ENCODE measurements at places on chromosomes 1 and 21.

- no peak for DNase-seq
Observed at GRCh38 chr1:202107801-202108731, 14.7 kb upstream of the GPR37L1 start.

DNA sequence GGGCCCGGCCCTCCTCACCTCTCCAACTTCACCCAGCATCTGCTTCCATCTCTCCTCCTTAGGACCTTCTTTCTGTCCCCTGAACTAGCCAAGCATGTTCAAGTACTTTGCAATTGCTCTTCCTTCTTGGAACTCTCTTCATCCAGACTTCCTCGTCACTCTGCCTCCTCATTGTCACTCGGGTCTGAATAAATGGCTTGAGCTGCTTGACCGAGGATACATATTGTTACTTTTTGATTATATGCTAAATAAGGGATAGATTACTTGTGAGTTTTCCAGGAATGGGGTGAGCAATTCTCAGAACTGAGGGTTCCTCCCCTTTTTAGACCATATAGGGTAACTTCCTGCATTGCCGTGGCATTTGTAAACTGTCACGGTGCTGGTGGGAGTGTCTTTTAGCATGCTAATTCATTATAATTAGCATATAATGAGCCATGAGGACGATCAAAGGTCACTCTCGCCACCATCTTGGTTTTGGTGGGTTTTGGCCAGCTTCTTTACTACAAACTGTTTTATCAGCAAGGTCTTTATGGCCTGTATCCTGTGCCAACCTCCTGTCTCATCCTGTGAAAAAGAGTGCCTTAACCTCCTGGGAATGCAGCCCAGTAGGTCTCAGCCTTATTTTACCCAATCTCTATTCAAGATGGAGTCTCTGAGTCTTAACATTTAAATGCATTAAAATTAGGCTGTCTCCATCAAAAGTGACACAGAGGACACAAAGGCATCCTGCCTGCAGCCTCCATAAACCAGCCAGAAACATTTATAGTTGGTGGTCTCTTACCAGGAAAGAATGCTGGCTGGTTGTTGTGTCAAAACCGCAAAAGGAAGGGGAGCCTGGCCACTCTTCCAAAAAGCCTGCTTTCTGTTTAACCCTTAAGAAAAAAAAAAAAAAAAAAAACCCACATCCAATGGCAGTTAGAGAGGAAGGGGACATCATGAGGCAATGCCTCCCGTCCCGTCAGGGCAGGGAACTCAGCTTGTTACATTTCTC, 179.3 kb downstream of the KAZN start:
- no peak for DNase-seq

GRCh38 chr1:193210996-193211395, 24.6 kb upstream of the B3GALT2 start:
- no peak for DNase-seq

DNA sequence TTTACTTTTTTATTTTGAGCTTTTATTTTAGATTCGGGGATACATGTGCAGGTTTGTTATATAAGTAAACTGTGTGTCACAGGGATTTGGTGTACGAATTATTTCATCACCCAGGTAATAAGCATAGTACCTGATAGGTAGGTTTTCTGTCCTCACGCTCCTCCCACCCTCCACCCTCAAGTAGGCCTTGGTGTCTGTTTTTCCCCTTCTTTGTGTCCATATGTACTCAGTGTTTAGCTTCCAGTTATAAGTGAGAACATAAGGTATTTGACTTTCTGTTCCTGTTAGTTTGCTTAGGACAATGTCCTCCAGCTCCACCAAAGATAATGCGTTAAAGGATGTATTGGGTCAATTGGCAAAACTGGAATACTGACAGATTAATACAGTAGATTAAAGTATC, 5.8 kb downstream of the ATP1A4 start:
- DNase-seq: no peak

- DNase-seq: no peak
Observed at GRCh38 chr1:241675983-241676382, 23.9 kb downstream of the WDR64 start.

GRCh38 chr1:234219711-234220110, 153.5 kb upstream of the COA6 start:
- no peak for DNase-seq

DNA sequence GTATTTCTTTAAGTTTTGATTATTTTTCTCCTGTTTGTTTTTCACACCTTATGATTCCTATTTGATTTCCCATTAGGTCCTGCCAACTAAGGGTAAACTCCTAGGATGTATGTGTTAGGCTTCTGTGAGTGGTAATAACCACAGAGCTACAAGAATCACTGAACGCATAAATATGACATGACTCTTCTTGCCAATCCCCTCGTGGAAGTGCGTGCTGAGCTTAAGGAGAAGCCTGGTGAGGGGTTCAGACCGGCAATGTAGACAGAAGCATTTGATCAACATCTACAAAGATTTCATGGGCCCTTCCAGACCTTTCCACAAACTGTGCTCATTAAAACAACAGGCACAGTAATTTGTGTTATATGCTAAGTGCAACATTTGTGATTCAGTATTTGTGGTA, 273.8 kb upstream of the SNX7 start:
- DNase-seq: no peak

DNA sequence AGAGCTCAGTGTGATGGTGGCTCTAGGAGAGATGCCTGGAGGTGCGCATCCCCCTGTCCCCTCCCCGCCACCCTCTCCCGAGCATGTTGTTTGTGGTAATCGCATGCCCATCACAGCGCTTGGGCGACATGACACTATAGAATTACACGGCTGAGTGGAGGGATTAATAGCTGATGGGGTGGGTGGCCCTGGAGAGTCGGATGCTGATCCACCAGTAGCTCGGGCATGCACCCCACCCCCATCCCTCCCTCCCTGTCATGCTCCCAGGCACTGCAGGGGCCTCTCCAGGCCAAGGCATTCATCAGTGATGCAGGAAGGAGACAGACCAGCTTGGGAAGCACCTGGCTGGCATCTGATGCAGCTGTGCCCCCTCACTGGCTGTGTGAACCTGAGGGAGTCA, 159.0 kb upstream of the IGSF21 start:
- no peak for DNase-seq

GRCh38 chr1:15046487-15047165, 106.9 kb upstream of the TMEM51 start:
- peak; percentile 31 for DNase-seq

DNA sequence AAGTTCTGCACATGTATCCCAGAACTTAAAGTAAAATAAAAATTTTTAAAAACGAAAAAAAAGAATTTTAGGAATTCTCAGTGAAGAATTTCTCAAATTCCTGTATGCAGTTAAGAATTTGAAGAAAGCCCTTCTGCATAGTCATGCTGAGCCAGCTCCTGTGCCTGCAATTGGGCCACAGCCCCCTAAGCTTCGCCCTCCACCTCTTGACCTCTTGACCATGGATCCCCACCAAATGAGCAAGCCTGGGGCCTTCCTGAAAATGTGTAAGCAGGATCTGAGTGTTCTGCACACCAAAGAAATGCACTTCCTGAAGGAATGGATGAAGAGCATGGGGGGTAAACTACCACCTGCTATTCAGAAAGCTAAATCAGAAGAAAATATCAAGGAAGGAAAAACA, 52.0 kb downstream of the NBPF6 start:
- no peak for DNase-seq

- no peak for DNase-seq
Observed at GRCh38 chr1:6009120-6010040, 17.2 kb upstream of the NPHP4 start.

GRCh38 chr1:5640845-5641244, 351.4 kb downstream of the NPHP4 start:
- no peak for DNase-seq

DNA sequence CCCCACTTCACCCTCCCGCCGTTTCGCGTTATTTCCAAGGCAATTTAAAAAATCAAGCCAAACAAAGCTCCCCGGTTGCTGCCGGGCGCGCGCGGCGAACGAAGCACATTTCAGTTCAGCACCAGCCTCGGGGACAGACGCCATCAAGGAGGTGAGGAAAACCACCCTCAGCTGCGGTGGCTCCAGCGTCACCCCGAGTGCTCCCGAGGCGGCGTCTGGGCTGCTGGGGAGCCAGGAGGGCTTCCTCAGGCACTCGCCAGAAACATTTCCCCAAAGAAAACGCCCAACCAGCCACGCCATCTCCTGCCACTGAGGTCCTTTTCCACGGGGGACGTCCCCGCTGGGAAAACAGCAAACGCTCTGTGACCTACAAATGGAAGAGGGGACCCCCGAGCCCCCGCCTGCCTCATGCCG, 623 bp downstream of the GNG4 start:
- DNase-seq: peak; percentile 43

GRCh38 chr21:38341546-38342012, 84.8 kb downstream of the KCNJ15 start:
- no peak for DNase-seq

DNA sequence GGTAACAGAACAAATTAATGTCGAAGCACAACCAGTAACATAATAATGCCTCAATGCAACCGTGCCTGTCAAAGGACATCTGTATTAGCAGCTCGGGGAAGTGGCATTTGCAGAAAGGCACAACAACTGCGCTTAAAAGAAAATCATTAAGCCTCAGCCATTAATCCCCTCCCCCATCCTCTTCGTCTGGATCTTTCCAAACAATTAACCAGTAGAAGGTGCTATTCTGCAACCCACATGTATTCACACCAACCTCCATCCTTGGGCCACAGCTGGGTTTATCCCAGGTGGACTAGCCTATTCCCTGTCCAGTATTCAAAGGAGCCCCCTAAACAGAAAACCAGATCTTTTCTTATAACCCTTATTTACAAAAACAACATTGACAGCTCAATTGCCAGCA, 2.6 kb downstream of the RERE start:
- no peak for DNase-seq

DNA sequence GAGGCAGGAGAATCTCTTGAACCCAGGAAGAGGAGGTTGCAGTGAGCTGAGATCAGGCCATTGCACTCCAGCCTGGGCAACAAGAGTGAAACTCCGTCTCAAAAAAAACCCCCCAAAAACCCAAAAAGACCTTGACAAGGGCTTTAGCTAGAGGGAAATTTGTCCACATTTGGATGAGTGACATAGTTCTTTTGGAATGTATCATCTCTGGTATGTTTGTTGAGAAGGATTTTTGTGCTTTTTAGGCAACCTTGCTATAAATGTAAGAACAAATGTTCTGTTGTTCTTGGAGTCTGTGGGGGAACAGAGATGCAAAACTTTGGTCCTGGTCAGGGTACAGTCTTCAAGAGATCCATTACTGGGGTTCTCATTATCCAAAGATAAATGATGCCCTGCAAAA, 28.9 kb downstream of the INAVA start:
- DNase-seq: no peak

DNA sequence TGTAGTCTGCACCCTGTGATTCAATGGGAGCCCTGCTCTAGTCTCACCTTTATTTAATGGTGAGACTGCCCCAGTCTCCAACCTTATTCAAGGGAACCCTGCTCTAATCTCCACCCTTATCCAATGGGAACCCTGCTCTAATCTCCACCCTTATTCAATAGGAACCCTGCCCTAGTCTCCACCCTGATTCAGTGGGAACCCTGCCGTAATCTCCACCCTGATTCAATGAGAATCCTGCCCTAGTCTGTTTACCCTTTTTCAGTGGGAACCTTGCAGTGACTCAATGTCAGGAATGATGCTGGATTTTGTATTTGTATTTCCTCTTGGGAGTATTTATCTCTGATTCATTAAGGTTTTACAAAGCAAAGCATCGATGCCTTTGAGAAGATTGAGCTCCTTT, 39.5 kb downstream of the TRPM2 start:
- DNase-seq: no peak

GRCh38 chr1:38578271-38578951, 281.2 kb downstream of the RRAGC start:
- DNase-seq: no peak

DNA sequence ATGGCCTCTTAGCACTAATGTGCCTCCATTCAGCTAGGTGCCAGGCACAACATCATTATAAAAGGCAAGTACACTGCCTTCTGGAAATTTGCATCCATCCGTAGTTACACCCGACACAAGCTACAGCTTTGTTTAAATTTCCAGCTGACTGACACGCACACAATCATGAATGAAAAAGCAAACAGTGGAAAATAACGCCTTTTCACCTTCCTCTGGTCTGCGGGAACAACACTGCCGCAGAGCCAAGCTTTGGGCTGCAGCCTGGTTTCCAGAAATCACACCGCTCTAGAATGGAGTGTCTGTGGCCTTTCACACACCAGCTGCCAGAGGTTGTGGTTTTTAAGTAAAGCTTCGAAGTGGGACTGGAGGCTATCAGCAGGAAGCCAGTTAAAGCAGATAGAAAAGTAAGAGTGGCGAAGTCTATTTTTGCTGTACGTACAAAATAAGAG, 142.8 kb upstream of the COA6 start:
- DNase-seq: no peak

DNA sequence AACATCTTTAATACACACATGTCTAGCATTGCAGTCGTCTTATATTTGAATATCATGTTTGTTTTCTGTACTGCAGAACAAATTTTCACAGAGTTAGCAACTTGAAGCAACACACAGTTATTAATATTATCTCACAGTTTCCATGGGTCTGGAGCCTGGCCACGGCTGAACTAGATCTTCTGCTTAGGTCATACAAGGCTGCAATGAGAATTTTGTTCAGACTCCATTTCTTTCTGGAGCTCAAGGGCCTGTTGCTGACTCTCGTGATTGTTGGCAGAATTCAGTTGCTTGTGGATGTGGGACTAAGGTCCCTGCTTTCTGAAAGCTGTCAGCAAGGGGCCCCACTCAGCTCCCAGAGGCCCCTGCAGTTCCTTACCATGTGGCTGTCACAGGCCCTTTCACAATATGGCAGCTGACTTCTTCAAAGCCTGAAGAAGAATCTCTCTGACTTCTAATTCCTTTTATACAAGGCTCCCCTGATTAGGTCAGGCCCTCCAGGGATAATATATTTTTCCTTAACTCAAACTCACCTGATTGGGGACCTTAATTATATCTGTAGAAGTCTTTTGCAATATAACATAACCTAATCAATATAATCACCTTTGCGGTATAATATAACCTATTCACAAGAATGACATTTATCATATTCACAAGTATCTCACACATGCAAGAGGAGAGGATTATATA, 296.3 kb downstream of the NFIA start:
- DNase-seq: no peak

- no peak for DNase-seq
Observed at GRCh38 chr1:208709981-208710380, 465.8 kb upstream of the PLXNA2 start.

DNA sequence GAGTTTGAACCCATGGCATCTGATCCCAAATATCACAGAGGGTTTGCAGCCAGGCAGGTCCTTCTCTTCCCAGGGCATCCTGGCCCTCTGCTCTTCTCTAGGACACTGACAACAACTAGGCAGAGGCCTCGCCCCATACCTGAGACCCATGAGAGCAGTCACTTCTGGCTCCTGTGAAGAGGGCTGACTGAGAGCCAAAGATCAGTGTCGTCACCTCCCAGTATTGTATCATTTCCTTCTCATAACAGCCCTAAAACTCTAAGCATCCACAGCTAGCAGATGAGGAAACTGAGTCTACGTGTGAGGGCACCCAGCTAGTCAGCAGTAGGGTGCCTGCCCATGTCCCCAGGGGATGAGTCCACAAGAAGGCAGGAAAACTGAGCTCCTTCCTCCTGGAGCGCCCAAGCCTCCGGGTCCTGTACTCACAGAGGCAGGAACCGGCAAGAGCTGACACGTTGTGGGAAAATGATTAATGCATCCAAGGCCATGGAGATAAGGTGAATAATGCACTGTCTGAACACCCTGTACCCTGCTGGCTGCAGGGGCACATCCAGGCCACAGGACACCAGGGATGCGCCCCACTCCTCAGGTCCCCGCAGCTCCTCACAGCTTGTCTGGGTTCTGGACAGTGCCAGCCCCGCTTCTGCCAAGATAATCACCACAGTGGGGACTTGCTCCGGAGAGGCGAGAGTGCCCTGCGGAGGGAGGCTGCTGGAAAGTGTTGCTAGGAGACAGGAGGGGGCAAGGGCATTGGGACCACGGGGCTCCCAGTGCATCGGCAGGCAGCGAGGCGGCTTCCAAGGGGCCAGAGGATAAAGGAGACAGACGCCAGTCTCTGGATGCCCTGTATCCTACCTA, 340.0 kb downstream of the NPHP4 start:
- no peak for DNase-seq

All from stimulated activated CD4-positive, alpha-beta T cell treated with anti-CD3 and anti-CD28 coated beads, TNF-alpha, amount 100 ng/mL, for 48 hours (primary cell).